ENCODE measurements at places on chromosomes 11 and 22.

DNA sequence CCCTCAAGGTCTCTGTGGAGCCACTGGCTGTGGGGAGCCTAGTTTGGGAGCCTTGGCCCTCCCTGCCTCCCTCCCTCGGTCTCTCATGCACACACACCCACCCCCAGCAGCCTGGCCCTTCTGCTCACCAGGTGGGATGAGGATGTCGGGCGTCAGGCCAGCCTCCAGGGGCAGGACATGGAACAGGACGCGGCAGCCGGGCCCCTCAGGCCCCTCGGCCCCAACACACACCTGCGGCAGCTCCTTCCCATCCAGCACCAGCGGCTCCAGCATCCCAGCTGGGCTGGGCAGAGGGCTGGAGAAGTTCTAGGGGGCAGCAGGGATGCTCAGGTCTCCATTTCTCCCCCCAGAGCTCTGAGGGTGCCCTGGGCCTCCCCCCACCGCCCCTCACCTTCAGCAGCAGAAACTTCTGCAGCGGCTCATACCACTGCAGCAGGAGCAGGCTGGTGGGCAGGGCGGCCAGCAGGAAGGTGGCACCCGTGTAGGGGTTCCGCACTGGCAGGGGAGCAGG lies 11.2 kb downstream of the MAP4K2 start:
- no peak for DNase-seq

DNA sequence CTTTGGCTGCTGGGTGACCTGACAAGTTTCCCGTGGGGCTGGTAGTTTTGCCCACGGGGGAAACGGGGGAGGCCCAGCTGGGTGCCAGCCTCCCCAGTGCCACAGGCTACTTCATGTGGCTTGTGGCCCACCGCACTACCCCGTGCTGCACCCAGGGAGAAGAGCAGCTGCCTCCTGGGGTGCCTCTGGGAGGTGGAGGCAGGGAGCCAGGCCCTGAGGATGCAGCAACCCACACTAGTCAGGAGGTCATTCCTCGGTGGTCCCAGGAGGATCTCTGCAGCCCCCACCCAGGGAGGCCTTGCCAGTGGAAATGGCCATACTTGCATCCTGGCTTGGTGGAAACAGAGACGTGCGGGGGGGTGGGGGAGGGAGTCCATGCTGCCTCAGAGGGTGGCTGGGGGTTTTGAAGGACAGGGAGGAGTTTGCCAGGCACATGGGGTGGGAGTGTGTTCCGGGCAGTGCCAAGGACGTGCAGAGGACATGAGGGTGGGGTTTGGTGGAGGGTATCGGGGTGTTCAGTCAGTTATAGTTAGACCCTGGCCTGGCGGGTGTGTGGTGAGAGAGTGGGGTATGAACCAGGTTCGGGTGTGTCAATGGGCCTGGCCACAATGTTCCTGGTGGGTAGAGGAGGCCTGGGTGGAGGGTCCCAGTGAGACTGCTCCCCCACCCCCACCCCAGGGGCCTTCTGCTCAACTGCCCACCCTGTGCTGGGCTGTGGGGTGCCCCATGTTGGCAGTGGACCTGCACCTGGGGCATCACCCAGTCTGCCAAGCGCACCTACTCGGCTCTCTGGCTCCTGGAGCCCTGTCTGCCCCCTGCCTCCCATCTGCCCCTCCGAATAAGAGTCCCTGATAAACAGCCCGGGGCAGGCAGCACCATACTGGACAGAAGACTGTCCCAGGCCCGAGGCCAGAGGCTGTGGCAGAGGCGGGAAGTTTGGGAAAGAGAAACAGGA lies 3.8 kb downstream of the PIM3 start:
- no peak for DNase-seq

DNA sequence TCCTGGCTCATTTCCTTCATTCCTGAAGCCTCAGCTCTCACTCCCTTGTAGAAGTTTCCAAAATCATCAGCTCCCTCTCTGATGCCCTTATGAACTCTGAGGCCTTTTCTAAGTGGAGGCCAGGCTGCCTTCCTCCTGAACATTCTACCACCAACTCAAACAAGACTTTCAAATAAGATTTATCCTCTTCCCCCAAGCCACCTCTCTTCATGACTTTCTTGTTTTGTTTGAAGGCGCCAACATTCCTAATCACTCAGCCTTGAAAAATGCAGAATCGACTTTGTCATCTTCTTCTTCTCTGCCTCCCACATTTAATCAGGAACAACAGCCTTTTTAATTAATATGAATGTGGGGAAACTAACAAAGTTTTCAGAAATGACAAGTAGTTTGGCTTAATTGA lies 927.9 kb downstream of the OPCML start:
- DNase-seq = no peak

DNA sequence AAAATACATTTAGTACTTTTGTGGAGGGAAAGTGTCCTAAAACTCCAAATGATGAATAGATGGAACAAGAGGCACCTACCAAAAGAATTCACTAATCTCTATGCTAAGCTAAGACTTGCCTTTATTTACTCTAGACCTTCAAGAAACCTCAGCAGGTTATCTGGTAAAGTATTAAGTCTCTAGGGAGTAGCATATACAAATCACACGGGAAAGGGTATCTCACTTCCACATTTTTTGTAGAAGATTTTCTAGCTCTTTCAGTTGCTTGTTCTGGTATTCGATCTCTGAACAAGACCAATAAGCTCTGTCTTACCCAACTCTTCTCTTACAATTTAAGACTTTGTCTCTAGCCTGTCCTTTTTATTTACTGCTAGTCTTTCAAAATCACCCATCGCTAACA lies 18.1 kb upstream of the CADM1 start:
- no peak for DNase-seq

GRCh38 chr22:31333641-31334040 lies 12.5 kb downstream of the PATZ1 start:
- no peak for DNase-seq

- no peak for DNase-seq
Observed at GRCh38 chr22:50691521-50691920, 18.9 kb downstream of the SHANK3 start.

All from LNCaP clone FGC (cell line).